Gastroesophageal sphincter (tissue), 4 donors: ENCODE measurements at places on chromosomes 12 and 14. TPM values are rescaled to one million over a fixed set of nuclear protein-coding genes. Genes with fewer than 3 reads are reported as not detected.

Gene OLR1
- total RNA-seq = not detected

Gene KRT2
- not detected for total RNA-seq

Gene MGP
- total RNA-seq = 506 TPM

Gene HVCN1
- total RNA-seq = 1.4 TPM

Gene LUM
- total RNA-seq = 83.9 TPM

Gene OTOGL
- total RNA-seq = 1.2 TPM

Gene KCNK13
- not detected for total RNA-seq

Gene NPFF
- not detected for total RNA-seq

DNA sequence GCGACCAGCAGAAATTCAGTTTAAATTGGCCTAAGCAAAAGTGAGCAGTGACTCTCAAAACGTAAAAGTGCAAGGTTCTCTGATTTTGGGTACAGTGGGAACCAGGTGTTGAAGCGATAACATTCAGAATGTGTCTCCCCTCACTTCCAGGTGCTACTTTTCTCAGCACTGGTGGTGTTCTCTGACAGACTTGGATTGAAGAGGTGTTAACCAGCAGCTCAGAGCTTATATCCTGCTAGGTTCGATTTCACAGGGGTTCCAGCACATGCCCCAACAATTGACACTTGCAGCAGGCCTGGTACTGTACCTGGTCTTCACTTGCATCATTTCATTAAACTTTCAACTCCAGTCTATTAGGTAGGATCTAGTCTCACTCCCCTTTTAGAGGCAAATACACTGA lies 680.2 kb downstream of the VRK1 start:
- no peak for ATAC-seq

GRCh38 chr12:84969226-84969625 lies 56.6 kb upstream of the SLC6A15 start:
- no peak for ATAC-seq

DNA sequence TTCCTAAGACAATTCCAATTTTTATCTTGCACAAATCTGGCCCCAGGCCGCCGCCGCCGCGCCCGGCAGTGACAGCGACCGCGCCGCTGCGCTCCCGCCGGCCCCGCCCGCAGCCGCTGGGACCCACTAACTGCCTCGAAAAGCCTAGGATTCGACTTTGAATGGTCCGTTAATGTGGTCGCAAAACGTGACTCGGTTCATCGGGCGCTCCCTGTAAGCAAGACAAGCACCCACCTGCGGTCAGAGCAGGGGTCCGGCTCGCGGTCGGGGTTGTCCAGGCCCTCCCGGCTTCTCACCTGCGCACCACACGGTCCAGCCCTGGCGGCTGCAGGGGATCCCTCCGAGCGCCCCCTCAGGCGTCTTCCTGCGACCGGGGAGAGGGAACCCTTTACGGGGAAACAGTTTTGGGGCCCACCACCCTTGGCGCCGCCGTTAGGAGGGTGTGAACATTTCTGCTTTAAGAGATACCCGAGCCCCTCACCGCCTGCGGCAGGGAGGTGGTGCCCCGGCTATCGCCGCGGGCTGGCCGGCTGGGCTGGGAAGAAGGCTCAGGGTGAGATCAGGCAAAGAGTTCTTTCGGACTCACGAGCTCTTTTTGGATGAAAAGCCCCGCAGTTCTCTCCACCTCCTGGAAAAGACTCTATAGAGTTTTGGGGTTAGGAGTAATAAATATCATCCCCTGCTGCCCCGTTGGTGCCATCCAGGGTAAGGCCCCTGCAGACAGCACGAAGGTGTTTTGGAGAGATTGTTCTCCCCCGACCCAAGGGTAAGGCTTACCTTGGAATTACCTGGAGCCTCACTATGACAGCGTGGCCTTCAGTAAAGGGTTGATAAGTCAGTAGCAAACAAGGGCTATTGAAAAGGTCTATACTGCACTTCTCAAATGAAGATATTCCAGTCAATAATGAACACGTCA lies 13.6 kb upstream of the FOXJ2 start:
- ATAC-seq = peak; percentile 28

GRCh38 chr14:49363821-49364751 lies 222.1 kb downstream of the RPS29 start:
- no peak for ATAC-seq

DNA sequence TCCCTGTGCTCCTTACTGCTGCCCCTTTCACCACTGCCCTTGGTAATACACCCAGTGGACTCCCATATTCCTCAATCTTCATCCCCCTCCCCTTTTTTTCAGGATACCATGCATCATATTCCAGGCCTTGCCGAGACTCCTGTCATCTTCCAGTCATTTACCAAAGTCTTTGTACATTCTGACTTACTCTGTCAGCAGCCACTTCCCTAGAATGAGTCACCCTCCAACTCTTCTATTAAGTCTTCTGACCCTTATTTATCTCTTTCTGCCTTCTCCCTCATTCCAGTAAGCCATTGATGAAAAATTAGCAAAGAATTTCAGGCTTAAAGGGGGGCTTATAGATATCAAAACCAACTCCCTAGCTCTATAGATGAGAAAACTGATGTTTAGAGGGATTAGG lies 128.0 kb downstream of the STXBP6 start:
- no peak for ATAC-seq

- ATAC-seq = no peak
These were observed 8.7 kb downstream of the MARK3 start for GRCh38 chr14:103393676-103394626.

- ATAC-seq = no peak
These were observed 33.0 kb downstream of the METAP2 start for GRCh38 chr12:95506707-95507523.

- ATAC-seq = peak; percentile 5
These were observed 502 bp upstream of the MBIP start for GRCh38 chr14:36320897-36321381.

DNA sequence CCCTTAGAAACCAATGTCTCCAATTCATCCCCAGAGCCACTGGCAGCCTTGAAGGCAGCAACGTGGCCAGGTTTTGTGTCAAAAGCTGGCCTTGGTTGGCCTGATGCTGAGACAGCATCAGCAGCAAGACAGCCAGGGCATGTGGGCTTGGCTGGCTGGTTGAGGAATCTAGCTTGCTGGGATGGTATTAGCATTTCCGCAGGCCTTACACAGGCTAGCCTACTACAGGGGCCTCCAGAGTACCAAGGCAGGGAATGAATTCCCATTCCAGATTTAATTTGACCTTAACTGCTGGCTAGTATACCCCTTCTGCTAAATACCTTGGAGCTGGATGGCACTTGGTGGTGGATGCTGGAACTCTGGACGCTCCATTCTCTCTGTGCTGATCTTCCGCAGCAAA lies 15.8 kb downstream of the NGDN start:
- no peak for ATAC-seq

- ATAC-seq = peak; percentile 63
These were observed 10.2 kb upstream of the GOLGA5 start for GRCh38 chr14:92783813-92784431.

- no peak for ATAC-seq
These were observed 172.2 kb downstream of the SNAPC1 start for GRCh38 chr14:61934385-61934784.

GRCh38 chr12:108810636-108811035 lies 46.7 kb downstream of the SSH1 start:
- no peak for ATAC-seq

- no peak for ATAC-seq
These were observed 19.6 kb downstream of the ACVR1B start for GRCh38 chr12:51970904-51971646.

DNA sequence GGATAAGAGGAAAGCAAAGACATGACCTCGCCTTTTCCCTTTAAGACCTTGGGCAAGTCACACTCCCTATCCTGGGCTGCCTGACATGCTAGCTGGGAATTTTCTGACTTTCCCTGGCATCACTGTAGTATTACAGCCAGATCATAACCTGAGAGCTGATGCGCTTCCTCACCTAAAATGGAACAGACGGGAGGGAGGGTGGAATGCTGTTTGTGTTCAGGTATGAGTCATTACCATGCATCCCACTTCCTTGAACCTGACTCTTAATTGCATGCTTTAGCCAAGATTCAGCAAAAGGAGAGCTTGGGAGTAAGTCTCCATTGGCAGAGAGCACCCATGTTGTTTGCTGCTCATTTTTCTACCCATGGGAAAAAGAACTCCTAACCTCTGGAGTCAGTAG lies 156.5 kb downstream of the KCNK10 start:
- ATAC-seq = no peak

DNA sequence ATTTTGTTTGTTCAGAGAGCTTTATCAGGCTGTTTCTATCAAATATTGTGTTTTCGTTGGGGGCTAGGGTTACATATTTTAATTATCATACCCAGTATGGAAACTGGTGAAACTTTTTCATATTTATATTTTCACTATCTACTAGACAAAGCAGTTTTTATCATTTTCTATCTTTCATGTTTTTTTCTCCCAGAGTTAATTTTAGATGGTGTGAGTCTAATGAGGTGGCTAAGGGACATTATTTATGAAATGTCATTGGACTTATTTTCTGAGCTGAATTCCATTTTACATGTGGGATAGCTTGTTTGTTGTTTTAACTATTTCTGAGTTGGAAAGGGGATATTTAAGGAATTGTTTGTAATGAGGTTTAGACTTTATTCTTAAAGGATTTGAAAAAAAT lies 100.3 kb downstream of the TMTC2 start:
- ATAC-seq = no peak

DNA sequence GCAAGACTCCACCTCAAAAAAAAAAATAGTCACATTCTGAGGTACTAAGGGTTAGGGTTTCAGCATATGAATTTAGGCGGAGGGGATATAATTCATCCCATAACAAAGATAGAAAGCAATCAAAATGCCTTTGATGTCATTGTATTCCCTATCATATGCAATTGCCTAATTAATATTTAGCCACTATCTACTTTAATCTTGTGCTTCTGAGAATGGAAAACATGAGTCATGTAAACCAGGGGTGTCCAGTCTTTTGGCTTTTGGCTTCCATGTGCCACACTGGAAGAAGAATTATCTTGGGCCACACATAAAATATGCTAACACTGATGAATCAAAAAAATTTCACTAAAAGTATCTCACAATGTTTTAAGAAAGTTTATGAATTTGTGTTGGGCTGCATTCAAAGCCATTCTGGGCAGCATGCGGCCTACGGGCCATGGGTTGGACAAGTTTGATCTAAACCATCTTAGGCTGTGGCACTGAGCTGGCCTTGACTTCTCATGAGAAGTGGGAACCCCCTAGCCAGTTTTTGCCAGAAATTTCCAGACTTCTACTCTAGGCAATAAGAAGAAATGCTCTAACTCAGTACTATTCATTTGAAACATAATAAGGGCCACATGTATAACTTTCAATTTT lies 219.8 kb downstream of the PTPRO start:
- no peak for ATAC-seq

GRCh38 chr12:112122823-112123690 lies 2.3 kb upstream of the TRAFD1 start:
- peak; percentile 14 for ATAC-seq

- no peak for ATAC-seq
These were observed 100.7 kb downstream of the TTC7B start for GRCh38 chr14:90715495-90715894.

DNA sequence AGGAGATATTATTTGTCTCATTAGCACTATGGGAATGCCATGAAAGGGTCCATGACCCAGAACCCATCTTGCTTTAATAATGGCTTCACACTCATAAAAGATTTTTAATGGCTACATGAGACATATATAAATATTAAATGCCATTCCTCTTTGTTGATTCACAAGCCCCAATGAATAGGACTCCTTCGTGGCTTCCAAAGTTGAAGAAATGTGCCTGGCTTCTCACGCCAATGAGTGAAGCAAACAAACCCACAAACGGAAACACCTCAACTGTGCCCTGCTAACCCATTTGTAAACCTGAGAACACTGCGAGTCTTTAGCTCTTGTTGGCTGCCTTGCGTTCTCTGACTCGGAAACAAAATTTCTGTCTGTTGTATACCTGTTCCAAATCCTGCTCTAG lies 381.7 kb upstream of the DDHD1 start:
- no peak for ATAC-seq

DNA sequence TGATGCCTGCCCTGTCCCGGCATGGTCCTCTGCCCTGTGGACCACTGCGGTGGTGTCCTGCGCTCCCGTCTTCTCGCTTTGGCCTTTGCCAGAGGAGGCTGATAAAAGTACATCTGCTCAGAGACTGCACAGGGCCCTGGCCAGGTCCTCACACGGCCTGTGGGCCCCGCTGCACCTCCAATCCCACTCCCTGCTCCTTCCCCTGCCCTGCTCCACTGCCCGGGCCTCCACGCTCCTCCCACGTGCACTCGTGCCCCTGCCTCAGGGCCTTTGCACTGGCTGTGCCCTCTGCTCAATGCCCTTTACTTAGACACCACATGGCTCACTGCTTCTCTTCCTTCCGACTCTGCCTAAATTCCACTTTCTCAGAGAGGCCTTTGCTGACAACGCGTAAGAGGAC lies 49.3 kb upstream of the BEGAIN start:
- ATAC-seq = no peak

DNA sequence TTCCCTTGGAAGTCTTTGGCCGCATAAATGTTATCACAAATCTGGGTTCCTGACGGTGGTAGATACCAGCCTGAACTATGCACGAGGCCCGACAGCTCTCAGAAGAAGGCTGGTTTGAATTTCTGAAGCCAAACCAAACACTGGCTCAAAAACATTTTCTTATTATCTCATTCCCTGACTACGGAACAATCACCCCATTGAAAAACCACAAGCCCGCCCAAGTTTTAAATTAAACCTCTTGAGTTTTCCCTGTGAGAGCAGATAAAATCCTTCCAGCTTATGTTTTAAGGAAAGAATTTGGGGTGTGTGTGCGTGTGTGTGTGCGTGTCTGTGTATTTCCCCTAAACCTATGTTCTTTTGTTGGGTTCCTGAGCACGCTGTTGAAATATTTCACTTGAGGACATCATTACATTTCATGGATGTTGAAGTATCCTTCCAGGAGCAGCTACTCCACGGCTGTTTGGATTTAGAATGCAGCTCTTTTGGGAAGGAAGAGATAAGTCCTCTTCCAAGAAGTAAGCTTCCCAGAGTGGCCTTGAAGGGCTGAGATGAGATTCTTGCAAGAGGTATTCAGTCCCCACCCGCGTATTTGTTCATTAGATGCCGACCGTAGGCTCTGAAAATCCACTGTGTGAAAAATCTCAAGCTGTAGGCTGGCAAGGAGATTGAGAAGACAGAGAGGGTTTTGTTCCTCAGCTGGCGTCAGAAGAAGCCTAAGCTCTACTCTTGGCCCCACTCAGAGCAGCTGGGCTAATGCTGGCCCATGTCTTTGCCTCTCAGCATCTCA lies 131.0 kb upstream of the NCOR2 start:
- ATAC-seq = no peak

GRCh38 chr14:100374270-100374669 lies 51.1 kb downstream of the SLC25A47 start:
- no peak for ATAC-seq

- no peak for ATAC-seq
These were observed 6.9 kb upstream of the SLC7A7 start for GRCh38 chr14:22822016-22822570.
